Head of caudate nucleus (tissue), 42 donors: ENCODE measurements at places on chromosomes 1 and 21.

GRCh38 chr1:64417803-64418202 lies 52.1 kb upstream of the CACHD1 start:
- no peak for DNase-seq

DNA sequence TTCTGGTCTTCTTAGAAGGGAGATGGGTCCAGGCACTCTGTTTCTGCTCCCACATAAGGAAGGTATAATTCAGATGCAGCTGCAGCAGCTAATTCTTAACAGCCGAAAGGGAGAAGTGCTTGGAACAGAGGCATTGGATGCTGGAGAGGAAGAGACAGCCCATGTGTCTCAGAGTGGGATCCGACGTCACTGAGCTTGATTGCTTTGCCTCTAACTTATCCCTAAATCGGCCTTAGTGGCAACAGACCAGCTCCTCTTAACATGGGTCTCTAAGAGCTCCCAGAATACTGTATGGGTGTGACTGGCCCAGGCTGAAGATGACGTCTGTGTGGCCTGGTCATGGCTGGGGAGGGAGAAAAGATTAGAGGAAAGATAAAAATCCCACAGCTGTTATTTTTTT lies 40.7 kb upstream of the KCND3 start:
- no peak for DNase-seq

DNA sequence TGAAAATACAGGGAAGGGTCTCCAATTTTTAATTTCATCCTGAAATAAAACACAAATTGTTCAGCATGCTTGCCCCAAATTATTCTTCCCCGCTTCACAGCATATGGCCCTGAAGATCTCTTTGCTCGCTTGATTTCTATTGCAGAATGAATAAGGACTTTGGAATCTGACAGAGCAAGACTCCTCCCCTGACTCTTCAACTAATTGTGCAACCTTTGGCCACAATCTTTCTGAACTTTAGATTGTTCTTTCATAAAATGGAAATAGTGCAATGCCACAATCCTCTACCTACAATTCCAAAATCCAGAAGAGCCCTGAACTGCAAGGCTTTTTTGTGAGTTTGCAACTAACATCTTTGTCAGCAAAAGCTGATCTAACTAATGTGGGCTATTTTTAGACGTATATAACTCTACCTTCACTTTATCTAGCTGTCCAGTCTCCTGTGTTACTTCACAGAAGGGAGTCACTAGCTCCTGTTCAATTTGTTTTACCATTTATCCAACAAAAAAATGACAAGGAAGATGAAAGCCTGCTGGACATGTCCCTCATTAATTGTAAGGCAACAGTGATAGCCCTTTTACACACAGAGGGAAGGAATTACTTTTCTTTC lies 13.4 kb downstream of the RNASEL start:
- no peak for DNase-seq

DNA sequence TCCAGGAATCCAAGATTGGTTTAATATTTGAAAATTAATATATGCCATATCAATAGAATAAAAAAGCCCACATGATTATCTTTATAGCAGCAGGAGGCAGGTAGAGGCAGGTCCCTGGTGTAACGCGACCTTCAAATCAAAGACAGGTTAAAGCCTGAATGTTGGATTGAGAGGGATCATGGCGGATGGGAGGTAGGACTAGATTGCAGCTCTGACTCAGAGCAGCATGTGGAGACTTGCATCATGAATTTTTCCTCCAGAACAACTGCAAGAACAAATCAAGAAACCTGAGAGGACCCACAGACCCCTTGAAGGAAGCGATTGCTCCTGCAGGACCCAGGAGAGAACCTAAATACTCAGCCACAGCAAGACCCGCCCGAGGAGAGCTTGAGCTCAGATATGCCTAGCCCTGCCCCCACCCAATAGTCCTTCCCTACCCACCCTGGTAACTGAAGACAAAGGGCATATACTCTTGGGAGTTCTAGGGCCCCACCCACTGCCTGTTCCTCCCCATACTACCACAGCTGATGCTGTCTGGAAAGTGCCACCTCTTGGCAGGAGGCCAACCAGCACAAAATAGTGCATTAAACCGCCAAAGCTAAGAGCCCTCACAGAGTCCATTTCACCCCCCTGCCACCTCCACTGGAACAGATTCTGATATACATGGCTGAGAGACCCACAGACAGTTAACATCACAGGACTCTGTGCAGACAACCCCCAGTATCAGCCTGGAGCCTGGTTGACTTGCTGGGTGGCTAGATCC lies 19.5 kb downstream of the S100B start:
- no peak for DNase-seq

GRCh38 chr1:236421022-236421421 lies 26.9 kb downstream of the EDARADD start:
- DNase-seq = no peak

- DNase-seq = no peak
These were observed 498.9 kb downstream of the ADGRL2 start for GRCh38 chr1:82299656-82300055.

GRCh38 chr21:29224006-29224405 lies 74.7 kb upstream of the BACH1 start:
- DNase-seq = no peak

DNA sequence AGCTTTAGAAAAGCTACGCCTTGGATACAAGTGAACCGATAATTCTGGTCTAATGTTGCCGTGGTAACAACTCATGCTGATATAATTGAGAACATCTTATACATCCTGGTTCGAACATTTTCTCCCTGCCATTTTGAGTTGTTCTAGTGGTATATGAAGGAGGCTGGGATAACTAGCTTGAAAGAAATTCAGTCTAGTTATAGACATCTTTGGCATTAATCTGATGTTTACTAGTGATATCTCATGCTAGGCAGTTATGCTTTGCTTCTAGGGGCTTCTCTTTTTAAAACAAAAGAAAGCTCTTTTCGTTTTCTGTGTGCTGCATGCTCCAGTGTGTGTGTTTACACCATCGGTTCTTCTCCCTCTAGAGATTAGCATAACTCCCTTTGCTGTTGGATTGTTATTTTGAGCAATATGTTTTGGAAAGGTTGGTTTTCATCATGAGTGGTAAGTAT lies 20.5 kb downstream of the PRKACB start:
- DNase-seq = no peak

DNA sequence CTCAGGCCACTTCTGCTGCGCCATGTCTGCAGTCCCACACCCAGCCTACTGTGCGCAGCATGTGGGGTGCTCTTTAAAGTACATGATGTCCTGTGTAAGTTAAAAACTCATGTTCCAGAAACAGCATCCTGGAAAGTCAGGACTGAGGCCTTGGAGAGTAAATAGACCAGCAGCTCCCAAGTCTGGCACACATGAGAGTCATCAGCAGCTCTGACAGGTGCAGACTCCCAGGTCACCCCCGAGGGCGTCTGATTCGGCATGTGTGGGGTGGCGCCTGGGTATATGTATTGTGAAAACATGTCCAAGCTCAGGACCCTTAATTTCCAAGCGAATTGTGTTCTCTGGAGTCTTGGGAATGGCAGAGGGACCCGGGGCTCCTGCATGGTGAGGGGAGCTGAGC lies 120.1 kb upstream of the RUNX3 start:
- no peak for DNase-seq

- DNase-seq = no peak
These were observed 161.6 kb upstream of the KCNJ15 start for GRCh38 chr21:38095220-38095619.

DNA sequence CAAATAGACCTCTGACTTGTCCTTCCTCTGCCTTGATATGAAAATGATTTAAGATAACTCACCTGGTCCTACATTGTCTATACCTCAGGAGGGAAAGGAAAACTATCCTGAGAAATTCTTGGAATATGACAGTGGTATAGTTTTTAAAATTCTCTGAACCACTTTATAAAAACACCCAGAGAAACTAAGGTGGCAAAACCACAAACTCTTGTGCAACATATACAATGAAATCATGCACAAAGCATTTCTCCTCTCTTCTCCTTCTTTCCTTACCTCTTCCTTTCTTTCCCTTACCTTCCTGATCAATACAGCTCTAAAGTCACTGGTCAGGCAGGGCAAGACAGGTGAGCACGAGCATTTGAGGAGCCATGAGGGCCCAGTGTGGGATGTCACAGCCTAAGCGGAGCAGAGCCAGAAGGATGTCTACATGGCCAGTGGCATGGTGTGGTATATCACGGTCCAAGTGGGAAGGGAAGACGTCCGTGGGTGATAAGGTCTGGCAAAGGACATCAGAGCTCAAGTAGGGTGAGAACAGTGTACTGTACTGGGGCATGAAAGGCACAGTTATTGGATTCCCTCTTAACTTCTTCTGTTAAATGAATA lies 543.3 kb downstream of the DPYD start:
- no peak for DNase-seq

DNA sequence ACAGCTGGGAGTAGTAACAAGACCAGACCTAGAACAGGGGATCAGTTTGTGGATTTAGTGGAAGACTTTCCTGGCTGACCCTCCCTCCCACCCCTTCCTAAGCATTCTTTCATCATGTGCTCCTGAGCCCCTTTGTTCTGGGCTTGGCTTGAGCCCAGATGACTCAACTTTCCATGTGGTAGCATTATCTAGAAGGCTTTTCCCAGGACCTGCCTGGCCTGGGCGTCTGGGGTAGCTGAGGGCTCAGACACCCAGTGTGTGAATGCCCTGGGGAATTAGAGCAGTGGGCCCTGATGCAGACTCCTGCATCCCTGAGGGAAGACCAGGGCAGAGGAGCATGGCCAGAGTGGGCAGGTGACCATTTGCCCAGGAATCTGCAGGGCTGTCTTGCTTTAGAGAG lies 44.1 kb upstream of the TSPAN2 start:
- DNase-seq = no peak

DNA sequence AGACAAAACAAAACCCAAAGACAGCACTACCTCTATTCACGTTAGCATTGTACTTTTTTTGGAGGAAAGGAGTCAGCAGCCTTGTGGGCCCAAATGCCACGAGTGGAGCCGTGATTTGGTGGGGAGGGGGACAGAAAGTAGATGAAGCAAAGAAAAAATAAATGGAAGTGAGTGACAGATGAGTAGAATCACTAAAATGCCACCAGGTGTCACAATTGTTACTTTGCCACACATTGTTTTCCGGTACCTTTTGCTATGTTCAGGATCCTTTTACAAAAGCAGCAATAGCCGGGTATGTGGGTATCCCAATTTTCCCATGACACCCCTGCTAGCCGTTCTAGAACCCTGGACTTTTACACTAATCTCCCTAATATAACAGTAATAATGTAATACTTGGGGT lies 85.0 kb upstream of the AK4 start:
- no peak for DNase-seq

DNA sequence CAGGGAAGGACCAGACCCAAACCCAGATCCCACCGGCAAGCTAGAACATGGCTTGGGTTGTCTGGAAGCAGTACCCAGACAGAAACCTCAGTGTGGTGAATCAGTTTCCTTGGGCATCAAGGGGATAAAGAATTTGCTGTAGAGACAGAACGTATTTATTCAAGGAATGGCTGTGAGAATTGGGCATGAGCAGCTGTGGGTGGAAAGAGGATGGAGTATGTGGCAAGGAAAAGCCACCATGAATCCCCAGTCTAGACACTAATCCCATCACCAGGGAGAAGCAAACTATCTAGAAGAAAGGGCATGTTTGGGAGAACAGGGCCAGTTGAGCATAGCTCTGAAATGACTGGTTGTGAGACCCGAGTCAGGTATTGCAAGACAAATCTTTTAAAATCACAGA lies 109.2 kb downstream of the TOMM20 start:
- no peak for DNase-seq
